ENCODE measurements at places on chromosomes 2 and 18. TPM values are rescaled to one million over a fixed set of nuclear protein-coding genes. Genes with fewer than 3 reads are reported as not detected.
A peak's percentile ranks its signal among the peaks of the same experiment; 100 is the strongest.

- no peaks in the 10 kb centered on the region for H3K27me3 ChIP-seq
- no peaks in the 10 kb centered on the region for H3K36me3 ChIP-seq
- no peak for DNase-seq
- H3K4me3 ChIP-seq = no peak overlapping the region
- H3K4me1 ChIP-seq = peaks cover 9% of the 10 kb centered on the region
These were observed 452.6 kb upstream of the ST6GAL2 start for GRCh38 chr2:107338571-107338970.

DNA sequence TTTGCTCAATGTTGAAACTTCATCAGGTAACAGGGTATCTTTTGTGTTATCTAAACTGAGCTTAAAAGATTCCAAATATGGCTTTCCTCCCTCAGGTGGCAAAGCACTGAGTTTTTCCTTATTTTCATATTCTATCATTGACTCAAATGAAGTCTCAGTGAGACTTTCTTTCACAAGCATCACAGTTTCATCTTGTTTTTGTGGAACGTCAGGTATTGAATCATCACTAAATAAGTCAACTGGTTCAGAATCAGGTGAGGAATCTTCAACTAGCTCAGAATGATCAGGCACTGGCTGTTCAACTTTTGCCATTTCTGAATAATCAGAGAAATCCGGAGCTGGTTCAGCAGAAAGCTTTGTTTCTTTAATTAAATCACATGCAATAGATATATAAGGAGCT, 24.6 kb downstream of the RTN4 start:
- peaks cover 12% of the 10 kb centered on the region for H3K4me1 ChIP-seq
- no peaks in the 10 kb centered on the region for H3K36me3 ChIP-seq
- DNase-seq = no peak
- no peaks in the 10 kb centered on the region for H3K27me3 ChIP-seq
- no peak overlapping the region for H3K4me3 ChIP-seq

DNA sequence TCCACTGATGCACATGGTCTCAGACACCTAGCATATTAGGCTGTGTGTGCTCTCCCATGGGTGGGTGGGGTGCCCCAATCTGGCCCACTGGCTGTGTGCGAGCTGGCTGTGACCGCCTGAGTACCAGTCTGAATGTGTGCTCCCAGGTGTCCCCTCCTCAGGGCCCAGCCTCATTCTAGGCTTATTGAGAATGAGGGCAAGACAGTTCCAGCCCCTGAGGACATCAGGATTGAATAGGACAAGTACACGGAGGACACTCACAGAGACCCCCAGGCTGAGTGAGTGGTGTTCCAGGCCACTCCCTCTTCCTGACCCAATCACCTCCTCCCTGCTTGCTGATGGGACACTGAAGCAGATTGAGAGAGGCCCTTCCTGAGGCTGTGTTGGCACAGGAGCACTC, 116.1 kb upstream of the RAB6C start:
- no peak for DNase-seq
- no peak overlapping the region for H3K27ac ChIP-seq
- peaks cover 11% of the 10 kb centered on the region for H3K4me1 ChIP-seq
- H3K36me3 ChIP-seq = no peaks in the 10 kb centered on the region

The EIF2AK3 gene
- 16.3 TPM for total RNA-seq

DNA sequence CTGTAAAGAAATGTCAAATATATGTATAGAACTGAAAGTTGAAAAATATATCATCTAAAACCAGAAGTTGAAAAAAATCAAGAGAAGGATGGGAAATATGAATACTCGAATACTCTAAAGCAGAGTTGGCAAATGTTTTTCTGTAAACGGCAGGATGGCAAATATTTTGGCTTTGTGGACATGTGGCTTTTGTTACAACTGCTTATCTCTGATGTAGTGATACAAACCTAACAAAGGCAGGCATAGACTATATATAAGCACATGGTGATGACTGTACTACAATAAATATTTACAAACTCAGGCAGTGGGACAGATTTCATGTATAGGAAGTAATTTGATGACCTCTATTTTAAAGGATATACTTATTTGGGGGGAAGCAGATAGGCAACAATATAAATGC, 224.6 kb upstream of the LRRTM4 start:
- DNase-seq = no peak
- H3K36me3 ChIP-seq = peaks cover 10% of the 10 kb centered on the region
- H3K4me3 ChIP-seq = no peak overlapping the region
- no peaks in the 10 kb centered on the region for H3K4me1 ChIP-seq
- H3K27me3 ChIP-seq = no peaks in the 10 kb centered on the region

The CGREF1 gene
- 4.0 TPM for total RNA-seq

DNA sequence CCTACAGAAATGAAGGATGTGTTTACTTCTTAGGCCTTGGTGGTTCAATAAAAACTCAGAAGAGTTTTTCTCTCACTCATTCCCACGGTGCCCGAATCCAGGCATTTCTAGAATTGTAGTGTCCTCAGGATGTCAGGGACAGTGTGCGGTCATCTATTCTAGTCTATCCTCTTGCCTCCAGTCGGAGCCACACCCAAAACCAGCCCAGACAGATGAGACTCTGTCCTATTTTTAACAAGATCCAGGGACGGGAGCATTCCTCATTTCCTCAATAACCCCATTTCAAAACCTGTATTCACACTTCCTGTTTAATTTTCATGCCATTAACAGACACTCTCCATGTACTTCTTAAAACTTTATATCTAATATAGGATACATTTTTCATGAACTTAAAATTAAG, 11.6 kb upstream of the RBMS1 start:
- H3K4me1 ChIP-seq = no peaks in the 10 kb centered on the region
- H3K27ac ChIP-seq = no peak overlapping the region
- no peak overlapping the region for H3K4me3 ChIP-seq
- no peaks in the 10 kb centered on the region for H3K36me3 ChIP-seq

- no peaks in the 10 kb centered on the region for H3K27me3 ChIP-seq
- DNase-seq = no peak
- peak overlapping the region; percentile 97 for H3K27ac ChIP-seq
- H3K36me3 ChIP-seq = no peaks in the 10 kb centered on the region
These were observed 787 bp upstream of the ADGRF3 start for GRCh38 chr2:26347286-26347865.

The CYTIP gene
- 0.89 TPM for total RNA-seq

The SRD5A2 gene
- 0.05 TPM for total RNA-seq

The SULT1C2 gene
- 2.2 TPM for total RNA-seq

- peaks cover 5% of the 10 kb centered on the region for H3K36me3 ChIP-seq
- no peak for DNase-seq
- H3K27me3 ChIP-seq = no peaks in the 10 kb centered on the region
- peaks cover 52% of the 10 kb centered on the region for H3K4me1 ChIP-seq
These were observed 49.9 kb downstream of the ALPK2 start for GRCh38 chr18:58578835-58579560.

DNA sequence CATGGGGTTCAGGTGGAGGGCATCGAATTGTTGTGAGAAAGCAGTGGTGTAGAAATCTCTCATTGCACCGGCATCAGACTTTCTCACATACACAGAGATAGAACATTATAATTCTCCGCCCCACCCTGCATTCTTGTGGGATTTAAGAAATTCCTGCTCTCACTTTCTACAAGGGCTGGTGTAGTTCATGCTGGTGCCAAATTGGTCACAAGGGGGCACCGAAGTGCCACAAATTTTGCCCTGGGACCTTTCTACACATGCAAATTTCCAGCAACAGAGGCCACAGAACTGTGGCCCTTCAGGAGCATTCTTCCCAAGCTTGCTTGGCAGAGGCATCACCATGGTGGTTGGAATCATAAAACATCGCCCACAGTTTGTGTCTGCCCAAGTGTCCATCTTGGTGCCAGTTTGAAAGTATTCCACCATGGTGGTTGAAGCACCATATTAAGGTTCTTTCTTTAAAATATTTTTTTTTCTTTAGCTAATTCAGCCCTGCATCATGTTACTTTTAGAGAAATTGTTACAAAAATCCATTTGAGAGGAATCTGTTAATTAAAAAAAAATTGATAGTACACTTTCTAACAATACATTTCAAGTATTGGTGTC, 521.2 kb upstream of the FANCL start:
- DNase-seq = peak; percentile 82
- H3K4me1 ChIP-seq = peaks cover 37% of the 10 kb centered on the region
- no peaks in the 10 kb centered on the region for H3K36me3 ChIP-seq
- no peak overlapping the region for H3K27ac ChIP-seq

Measured in WTC11 (cell line).